Psoas muscle (tissue), 8 donors: ENCODE measurements at places on chromosomes 6 and 20. TPM values are rescaled to one million over a fixed set of nuclear protein-coding genes. Genes with fewer than 3 reads are reported as not detected.

SYCP2L gene
- not detected for total RNA-seq

NKAIN2 gene
- total RNA-seq, result 2.5 TPM

ERMARD gene
- 11.4 TPM for total RNA-seq

MAK gene
- total RNA-seq, result not detected

B4GALT5 gene
- 109 TPM for total RNA-seq

PHIP gene
- total RNA-seq, result 12.7 TPM

KCNK15 gene
- 0.46 TPM for total RNA-seq

ADAM33 gene
- 2.9 TPM for total RNA-seq

KCNG1 gene
- not detected for total RNA-seq

LINC00237 gene
- total RNA-seq, result not detected

CBLN4 gene
- total RNA-seq, result not detected

TBX18 gene
- 0.93 TPM for total RNA-seq

RSPH9 gene
- total RNA-seq, result not detected

TSPO2 gene
- not detected for total RNA-seq
